Amniotic stem cell (primary cell): ENCODE measurements at places on chromosomes 7 and 10.

DNA sequence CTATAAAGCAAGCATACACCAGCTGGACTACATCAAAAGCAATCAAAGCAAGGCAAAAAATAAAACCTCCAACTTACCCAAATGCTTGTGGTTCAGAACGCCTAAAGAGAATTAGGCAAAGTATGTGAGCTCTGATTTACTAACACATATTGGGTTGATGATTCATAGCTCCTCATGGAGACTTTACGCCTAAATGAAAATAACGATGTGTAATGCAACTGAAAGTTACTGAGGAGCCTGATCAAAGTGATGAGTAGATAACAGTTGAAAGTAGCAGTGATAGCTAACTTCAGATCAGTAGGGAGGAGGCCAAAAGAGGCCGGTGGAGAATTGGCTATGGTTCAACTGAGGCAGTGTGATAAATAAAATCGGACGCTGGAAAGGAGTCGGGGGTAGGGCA lies 85.0 kb downstream of the MPP7 start:
- peak; percentile 63 for DNase-seq

DNA sequence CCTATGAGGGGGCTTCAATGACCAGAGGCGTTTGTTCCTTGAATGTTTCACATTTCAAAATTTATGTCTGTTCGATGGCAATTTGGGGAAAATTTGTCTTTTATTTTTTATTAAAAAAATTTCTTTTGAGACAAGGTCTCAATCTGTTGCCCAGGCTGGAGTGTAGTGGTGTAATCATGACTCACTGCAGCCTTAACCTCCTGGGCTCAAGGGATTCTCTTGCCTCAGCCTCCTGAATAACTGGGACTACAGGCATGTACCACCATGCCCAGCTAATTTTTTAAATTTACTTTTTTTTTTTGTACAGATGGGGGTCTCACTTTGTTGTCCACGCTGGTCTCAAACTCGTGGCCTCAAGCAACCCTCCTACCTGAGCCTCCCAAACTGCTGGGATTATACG lies 39.7 kb downstream of the OTUD1 start:
- DNase-seq = no peak

DNA sequence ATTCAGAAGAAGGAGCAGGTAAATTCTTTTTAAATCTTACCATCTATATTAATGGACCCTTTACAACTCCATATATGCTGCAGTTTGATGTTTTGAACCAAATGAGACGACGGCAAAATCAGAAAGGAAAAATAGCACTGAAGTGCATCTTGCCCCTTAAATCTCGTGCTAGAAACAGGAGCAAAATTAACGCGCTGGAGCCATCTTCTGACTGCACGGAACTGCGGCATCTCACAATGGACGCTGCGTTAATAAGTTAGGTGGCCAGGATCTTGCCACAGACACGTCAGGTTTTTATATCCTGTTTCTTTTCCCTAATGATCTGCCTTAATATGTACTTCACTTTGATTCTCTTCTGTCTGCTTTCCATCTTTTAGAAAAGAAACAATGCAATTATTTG lies 354.5 kb downstream of the TFEC start:
- no peak for DNase-seq

- DNase-seq = no peak
Measured at GRCh38 chr10:44936314-44936975, 23.2 kb upstream of the RASSF4 start.

GRCh38 chr7:150954201-150954985 lies 23.7 kb downstream of the KCNH2 start:
- no peak for DNase-seq

DNA sequence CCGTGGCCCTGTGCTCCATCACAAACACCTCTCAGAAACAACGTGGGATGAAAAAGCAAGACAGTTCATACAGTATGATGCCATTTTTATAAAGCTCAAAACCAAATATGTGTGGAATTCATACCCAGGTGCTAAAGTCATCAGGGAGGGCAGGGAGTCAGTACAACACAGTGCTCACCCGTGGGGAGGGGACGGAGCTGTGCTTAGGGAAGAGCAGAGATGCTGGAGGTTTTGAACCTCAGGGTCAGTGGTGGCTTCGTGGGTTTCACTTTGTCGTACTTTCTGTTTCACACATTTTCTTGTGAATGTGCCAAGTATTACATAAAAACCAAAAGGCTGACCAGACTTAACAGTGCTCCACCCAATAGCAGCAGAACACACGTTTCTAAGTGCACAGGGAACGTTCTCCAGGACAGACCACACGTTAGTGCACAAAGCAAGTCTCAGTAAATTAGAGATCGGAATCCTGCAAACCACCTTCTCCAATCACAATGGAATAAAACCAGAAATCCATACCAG lies 21.2 kb downstream of the ZMIZ2 start:
- DNase-seq = no peak

GRCh38 chr7:132257253-132257652 lies 319.0 kb downstream of the PLXNA4 start:
- DNase-seq = no peak

DNA sequence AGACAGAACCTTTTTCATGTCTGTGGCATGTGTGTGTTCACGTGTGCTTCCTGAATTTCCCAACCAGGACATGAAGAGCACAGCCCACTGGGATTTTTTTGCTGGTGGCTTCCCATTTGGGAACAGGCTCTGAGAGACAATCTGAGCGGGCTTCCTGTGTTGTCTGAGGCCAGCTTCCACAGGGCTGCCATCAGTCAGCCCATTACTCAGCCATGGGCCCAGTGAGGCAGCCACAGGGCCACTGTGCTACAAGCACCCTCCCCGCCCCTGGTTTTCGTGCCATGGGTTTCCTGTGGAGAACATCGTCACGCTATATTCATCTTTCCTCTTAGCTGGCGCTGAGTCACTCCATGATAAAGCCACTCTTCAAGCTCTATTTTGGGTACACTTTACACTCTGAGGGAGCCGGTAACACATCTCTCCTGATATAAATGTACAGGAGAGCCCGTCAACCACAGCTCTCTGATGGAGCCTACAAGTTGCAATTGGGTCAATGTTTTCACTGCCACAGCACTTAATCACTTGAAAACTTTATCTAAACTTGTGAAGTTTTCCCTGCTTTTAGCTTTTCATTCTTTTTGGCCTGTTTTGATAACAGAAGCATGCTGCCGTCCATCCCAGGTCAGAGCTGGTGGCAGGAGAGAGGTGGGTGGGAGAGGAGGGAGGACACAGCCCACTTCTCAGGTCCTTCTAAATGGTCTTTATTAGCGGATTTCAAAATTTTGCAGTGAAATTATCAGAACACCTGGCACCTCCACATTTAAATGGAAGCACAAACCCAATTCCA lies 96.9 kb downstream of the HIPK2 start:
- DNase-seq = peak; percentile 92

DNA sequence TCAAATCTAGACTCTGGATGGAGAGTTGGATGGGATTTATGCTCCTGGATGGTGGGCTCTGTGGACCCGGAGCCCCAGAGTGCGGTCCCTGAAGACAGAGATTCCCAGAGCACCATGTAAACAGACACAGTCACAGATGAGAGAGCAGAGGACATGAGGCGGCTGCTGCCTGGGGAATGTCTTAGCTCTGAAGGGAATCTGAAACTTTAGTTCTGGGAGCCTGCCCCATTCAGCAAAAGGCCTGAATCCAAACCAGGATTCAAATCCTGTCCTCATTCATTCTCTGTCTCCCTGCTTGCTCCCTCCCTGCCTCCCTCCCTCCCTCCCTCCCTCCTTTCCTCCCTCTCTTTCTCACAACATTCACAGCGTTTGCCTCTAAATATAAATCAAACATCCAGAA lies 49.5 kb upstream of the CALD1 start:
- no peak for DNase-seq
